ENCODE measurements at places on chromosomes 12 and 14. TPM values are rescaled to one million over a fixed set of nuclear protein-coding genes. Genes with fewer than 3 reads are reported as not detected.

The PRH2 gene
- not detected for total RNA-seq

The KRT83 gene
- total RNA-seq, result not detected

The SLC38A4 gene
- not detected for total RNA-seq

The ESRRB gene
- 0.14 TPM for total RNA-seq

The SYNDIG1L gene
- not detected for total RNA-seq

All from activated naive CD8-positive, alpha-beta T cell treated with anti-CD3 and anti-CD28 coated beads, Interleukin-2, amount 10 ng/mL, durations not matched to agents 7 days and 5 days (primary cell).